Activated CD4-positive, alpha-beta T cell treated with anti-CD3 and anti-CD28 coated beads for 4 hours (primary cell): ENCODE measurements at places on chromosomes 12 and 14.

DNA sequence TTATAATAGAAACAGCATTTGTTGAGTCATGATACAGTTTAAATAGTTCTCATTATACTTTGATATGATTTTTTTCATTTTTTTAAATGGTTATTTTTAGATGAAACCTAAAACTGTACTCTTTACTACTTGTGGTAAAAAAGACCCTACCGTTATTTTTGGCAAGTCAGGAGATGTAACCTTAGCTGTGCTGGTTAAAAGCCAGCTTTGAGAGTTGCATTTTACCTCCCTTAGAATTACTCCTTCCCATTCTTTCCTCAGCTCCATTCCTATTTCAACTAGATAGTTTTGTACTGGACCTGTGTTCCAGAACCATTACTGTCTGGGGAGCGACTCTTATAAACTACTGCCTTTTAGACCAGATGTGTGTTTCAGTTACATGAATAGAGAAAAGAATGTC lies 92.0 kb downstream of the RAD51B start:
- DNase-seq, result no peak

DNA sequence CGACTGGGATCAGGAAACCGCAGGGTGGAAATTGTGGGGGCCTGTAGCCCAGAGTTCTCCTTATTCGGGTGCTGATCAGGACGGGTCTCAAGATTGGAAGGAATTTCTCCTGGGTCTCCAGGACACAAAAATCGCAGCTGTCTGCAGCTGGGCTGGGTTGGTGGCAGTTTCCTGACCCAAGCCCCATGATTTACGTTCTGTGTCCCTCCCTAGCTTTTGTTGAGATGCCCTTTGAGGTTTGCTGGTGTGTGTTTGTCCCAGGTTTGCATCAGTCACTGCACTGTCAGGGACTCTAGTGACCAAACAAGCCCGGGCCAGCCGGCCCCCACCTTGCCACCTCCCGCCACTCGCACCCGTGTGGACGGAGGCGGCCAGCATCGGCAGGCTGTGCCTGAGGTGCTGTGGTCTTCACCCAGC lies 89.5 kb downstream of the FBXL14 start:
- DNase-seq, result no peak

DNA sequence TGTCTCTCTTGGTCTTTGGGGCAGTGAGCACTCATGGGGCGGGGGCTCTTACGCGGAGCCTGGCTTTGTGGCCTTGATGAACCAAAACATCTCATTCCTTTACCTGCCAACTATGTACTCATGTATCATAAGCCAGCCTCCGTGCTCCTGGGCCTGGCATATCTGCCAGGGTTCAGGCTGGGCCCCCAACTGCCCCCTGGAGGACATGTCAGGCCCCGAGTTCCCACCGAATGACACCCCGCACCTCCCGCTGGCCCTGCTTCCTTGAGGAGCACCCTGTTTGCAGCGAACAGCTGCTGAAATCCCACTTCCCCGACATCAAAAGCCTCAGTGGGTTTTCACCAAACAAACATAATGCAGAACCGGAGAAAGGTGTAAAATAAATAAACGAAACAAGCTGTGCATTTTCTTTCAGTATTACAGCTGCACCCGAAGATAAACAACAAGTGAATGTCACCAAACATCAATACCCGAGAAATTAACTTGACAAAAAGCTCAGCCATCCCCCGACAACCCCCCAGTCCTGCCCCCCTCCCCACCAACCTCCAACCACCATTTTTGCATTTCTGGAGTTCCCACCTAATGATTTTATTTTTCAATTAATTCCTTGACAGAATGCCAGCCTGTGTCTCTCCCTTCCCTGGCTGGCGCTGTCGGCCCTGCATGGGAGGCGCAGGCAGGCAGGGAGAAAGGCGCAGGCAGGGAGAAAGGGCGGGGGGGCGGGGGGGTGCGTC lies 139.2 kb downstream of the RBM19 start:
- DNase-seq, result no peak

DNA sequence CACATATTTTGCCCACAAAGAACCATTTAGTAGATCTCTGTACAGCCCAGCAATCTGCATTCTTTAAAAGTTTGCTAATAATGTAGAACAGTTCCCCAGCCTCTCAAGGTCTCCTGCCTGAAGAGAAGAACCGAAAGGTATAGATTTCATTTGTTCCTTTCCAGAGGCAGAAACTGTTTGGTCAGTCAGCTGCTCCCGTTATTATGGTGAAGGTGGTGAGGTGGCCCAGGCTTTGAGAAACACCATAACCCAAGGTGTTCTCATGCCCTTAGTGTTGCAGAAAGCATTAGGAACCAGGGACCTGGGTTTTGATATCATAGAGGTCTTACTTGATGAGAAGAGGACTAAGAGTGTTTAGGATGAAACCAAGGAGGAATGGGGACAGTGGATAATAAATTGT lies 65.3 kb downstream of the SUSD6 start:
- DNase-seq, result no peak

GRCh38 chr12:32843528-32844095 lies 53.0 kb downstream of the PKP2 start:
- DNase-seq, result no peak

- DNase-seq, result no peak
Observed at GRCh38 chr14:92259613-92260357, 63.2 kb upstream of the SLC24A4 start.

DNA sequence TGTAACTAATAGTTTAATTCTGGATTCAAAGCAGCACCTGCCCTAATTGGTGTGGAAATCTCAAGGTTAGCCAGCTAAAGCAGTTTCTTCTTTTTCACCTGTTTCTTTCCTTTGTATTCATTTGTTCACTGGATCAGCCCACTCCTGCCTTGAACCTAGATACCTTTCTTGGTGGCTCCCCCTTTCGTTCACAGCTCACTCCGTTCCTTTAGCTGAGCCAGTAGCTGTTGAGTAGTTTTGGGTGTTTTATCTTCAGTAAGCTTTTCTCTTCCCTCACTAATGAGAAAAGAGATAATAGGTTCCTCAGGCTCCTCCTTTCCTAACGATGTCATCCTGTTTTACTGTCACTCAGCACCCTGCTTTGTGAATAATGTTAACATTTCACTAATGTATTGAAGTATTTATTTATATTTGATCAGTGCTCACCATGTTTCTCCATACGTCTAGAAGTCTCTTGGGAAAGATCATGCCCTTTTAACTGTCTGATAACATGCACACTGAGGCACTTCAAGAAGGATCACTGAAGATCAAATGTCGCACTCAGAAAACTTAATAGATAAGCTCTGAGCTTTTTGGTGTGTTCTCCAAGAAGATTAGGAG lies 121.1 kb downstream of the TGFB3 start:
- DNase-seq, result no peak

GRCh38 chr14:92756446-92756845 lies 8.0 kb upstream of the LGMN start:
- DNase-seq, result no peak

DNA sequence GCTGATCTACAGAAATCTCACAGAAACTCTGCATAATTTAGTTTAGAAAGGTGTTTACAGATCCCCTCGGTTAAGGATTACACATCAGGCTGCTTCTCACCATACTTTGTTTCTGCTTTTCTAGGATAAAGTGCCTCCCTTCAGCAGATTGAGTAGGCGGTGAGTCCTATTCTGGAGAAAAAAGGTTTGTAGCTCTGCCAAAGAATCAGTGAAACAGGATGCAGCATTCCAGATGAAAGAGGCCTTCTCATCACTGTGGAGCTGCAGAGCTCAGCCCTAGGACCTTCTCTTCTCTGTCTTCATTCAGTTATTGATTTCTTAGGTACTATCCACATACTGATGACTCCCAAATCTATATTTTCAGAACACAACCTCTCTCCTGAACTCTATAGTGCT lies 155.5 kb upstream of the KRR1 start:
- DNase-seq, result no peak

DNA sequence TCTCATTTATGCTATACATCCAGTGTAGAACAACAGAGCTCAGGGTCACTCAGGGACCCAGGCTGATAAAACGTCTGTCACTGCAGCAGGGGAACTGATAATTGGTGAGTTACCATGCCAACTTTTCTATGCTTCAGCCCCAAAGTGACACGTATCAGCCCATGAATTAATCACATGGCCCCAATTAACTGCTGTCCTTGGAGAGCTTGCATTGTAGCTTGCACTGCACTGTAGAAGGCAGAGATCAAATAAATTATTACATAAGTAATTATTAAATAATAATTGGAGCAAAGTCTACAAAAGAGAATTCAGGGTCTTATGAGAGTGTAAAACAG lies 144.6 kb downstream of the SUDS3 start:
- no peak for DNase-seq

GRCh38 chr12:11746024-11746771 lies 96.7 kb downstream of the ETV6 start:
- DNase-seq, result no peak

GRCh38 chr14:21025371-21026273 lies 761 bp upstream of the NDRG2 start:
- DNase-seq, result peak; percentile 15

GRCh38 chr14:23153851-23154796 lies 29.3 kb downstream of the SLC7A8 start:
- no peak for DNase-seq

DNA sequence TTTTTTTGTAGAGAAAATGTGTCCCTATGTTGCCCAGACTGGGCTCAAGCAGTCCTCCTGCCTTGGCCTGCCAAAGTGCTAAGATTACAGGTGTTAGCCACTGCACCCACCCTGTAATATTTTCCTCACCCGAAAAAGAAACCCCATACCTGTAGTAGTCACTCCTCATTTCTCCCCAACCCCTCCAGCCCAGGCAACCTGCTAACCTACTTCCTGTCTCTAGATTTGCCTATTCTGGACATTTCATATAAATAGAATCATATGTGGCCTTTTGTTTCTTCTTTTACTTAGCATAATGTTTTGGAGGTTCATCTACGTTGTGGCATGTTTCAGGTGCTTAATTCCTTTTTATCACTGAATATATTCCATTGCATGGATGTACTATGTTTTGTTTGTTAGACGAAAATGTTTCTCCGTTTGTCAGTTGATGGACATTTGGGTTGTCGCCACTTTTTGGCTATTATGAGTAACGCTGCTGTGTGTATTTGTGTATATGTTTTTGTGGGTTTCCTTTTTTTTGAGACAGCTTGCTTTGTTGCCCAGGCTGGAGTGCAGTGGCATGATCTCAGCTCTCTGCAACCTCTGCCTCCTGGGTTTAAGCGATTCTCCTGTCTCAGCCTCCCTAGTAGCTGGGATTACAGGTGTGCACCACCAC lies 6.2 kb downstream of the ANKRD13A start:
- DNase-seq, result peak; percentile 23
